ENCODE measurements at places on chromosomes 7 and 10.

DNA sequence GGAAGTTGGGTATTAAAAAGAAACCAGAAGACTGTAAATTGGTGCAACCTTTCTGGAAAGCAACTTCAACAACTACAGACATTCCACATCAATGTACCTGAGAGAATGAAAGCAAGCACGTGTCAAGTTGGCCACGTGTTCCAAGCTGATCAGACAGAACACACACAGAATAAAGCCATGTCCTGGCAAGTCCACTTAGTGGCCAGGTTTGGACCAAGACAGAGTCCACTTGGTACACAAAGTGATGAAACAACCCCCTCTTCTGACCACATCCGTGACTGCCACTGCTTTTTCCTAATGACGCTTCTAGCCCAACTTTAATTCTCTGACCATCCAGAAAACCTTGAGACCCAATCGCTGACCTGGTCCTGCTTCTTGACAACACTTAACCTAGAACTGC, 109.4 kb downstream of the ABLIM1 start:
- ATAC-seq, result no peak

GRCh38 chr10:2895594-2896196, 171.7 kb upstream of the PFKP start:
- ATAC-seq, result no peak

- ATAC-seq, result peak; percentile 33
Observed at GRCh38 chr10:35423505-35424306, 87.4 kb downstream of the CCNY start.

GRCh38 chr10:48682265-48682664, 2.4 kb upstream of the WDFY4 start:
- no peak for ATAC-seq

- ATAC-seq, result peak; percentile 33
Observed at GRCh38 chr10:29712108-29712507, 77.3 kb upstream of the SVIL start.

GRCh38 chr7:155840909-155841308, 28.6 kb upstream of the SHH start:
- ATAC-seq, result no peak

DNA sequence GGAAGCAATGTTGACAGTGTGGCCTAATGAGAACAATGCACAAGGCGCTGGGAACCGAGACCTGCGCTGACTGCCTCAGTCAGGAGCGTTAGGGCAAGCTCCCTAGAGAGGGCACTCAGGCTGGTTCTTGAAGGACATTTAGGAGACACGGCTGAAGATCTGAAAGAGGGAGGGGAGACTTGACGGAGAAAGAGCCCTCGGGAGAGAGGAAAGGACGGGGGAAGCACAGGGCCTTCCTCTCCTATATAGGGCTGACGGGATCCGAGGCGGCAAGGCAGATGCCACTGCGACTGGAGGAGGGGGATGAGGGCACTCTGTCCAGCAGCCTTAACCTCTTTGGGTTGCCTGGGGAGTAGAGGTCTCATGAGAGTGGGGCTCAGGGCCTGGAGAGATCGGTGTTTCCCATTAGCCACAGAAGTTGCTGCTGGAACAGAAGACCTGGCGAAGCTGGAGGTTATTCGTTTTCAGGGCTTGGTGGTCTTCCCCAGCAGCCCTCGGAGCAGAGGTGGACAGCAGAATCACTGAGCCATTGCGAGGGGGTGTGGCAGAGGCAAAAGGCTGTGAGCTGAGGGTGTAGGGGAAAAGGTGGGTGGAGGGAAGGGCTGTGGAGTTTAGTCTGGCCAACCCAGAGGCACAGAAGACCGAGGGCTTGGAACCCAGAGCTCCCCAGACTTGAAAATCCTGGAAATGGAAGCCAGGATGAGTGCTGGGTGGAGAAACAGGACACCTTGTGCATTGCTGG, 36.0 kb downstream of the CLEC2L start:
- ATAC-seq, result peak; percentile 17
